Caudate nucleus (tissue), 63 donors: ENCODE measurements at places on chromosomes 4 and X.

DNA sequence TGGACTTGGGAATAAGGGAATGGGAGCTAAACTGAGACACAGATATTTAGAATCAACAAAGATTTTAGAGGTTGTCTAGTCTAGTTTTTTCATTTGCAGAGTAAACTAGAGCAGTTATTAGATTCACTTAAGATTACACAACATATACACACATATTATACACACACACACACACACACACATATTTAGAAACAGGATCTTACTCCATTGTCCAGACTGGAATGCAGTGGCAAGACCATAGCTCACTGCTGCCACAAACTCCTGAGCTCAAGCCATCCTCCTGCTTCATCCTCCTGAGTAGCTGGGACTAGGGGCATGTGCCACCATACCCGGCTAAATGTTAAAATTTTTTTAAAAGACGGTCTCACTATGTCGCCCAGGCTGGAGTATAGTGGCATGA is 127.8 kb downstream of the TSPAN5 start:
- no peak for DNase-seq

DNA sequence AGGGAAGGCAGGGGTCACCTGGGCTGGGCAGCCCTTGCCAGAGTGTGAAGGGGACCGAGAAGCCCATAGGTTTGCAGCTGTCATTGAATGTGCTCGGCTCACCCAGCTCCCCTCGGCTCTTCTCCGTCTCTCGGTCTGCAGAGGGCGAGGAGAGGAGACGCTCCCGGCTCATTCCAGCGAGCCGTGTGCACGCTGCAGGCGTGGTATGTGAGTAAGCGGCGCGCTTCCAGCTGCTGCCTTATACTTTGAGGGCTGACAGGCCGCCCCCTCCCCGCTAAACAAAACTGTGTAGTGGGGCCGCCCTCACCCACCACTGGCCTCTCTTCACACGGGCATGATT is 23.0 kb upstream of the BCORL1 start:
- DNase-seq, result no peak

GRCh38 chr4:153759407-153760316 is at the start of gene RNF175:
Gene RNF175, minus strand, starts transcription at chr4:153760024. Its CDS starts 162 bp downstream, at chr4:153759862.
- no peak for DNase-seq

DNA sequence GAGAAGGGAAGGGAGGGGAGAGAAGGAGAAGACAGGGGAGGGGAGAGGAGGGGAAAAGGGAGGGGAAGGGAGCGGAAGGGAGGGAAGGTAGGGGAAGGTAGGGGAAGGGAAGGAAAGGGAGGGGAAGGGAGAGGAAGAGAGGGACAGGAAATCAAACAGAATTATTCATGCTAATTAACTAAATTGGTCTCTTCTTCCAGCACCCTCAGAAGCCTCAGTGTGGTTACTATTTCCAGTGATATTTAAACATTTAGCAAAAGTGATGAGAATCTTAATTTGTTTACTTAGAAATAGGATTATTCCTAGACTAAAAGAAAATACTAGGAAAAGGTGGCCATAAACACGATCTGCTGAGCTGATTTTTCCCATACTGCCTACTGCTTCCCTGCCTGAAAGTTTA is 193.1 kb upstream of the CPEB2 start:
- no peak for DNase-seq

DNA sequence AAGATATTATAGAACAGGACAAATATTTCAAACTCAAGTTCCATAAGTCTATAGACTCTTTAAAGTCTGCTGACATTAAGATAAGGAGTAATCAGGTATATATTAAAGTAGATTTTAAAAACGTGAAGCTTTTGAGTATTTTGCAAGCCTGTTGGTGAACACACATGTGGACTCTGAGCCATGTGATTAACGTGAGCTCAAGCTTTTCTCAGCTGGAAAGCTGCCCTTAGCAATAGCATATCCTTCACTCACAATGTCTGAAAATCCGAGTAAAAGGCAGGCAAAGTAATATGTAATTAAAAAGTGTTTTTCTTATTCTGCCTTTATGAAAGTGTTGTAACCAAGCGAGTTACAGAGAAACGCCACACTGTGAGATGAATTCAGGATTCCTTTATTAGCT is 140.5 kb upstream of the AADAT start:
- no peak for DNase-seq

DNA sequence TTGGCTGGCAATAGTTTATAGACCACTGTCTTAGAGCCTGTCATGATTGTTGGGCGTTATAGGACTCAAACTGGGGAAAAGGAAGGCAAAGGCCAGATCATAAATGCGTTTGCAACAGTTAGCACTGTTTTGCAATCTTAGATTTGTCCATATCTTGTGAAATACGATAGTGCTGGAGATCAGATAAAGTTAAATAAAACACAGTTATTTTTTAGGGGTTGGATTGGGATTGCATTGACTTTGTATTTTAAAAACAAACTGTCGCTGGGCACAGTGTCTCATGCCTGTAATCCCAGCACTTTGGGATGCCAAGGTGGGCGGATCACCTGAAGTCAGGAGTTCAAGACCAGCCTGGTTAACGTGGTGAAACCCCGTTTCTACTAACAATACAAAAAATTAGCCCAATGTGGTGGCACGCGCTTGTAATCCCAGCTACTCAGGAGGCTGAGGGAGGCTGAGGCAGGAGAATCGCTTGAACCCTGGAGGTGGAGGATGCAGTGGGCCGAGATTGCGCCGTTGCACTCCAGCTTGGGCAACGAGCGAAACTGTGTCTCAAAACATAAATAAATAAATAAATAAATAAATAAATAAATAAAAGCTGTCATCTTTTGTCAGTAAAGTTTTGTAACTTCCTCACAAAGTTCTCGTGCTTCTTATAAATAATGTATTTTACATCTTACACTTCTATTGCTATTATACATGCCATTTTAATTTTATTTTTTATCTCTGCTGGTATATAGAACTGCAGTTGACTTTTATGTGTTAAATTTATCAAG is 117.2 kb downstream of the KDM6A start:
- DNase-seq, result no peak

DNA sequence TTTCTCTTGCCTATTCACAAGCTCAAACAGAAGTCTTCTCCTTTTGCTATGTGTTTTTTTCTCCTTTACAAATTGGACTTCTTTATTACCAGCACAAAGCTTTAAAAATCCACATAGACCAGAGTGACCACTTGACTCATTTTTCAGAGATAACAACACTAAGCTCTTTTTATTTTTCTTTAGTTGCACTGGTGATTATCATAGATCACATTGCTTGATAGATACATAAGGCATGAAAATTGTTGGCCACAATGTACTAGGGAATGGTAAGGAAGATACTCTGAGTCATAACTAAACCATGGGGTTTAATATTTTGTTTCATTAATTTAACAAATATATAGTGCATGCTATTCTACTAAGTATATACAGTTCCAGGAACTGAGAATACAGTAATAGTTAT is 159.0 kb downstream of the GASK1B start:
- DNase-seq, result no peak

GRCh38 chr4:121696170-121696580 is 605 bp downstream of the ANXA5 start:
- peak; percentile 45 for DNase-seq
